ENCODE measurements at places on chromosomes 13 and 19. TPM values are rescaled to one million over a fixed set of nuclear protein-coding genes. Genes with fewer than 3 reads are reported as not detected.

DNA sequence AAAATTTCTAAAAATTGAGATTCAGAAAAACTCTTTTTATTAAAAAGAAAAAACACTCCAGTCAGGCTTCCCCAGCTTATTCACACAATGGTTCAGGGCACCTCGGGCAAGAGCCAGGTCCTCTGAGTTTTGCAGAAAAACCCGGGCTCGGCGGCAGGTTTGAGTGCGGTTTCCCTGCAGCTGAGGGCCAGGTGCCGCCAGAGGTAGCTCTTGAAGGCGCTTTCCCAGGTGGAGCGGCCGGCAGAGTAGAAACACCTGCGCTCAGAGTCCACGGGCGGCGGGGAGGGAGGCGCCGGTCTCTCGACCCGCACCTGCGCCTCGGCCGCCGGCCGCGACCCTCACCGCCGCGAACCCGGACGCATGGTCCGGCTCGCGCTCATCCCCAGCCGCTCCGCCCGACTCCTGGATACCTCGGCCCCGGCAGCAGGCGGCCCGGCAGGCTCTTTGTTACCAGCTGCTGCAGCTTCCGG is 444 bp downstream of the PROSER1 start:
- no peak for DNase-seq

The CCNA1 gene
- 0.70 TPM for polyA plus RNA-seq

- DNase-seq = no peak
Measured at GRCh38 chr13:50714891-50715290, 128.6 kb downstream of the DLEU7 start.

DNA sequence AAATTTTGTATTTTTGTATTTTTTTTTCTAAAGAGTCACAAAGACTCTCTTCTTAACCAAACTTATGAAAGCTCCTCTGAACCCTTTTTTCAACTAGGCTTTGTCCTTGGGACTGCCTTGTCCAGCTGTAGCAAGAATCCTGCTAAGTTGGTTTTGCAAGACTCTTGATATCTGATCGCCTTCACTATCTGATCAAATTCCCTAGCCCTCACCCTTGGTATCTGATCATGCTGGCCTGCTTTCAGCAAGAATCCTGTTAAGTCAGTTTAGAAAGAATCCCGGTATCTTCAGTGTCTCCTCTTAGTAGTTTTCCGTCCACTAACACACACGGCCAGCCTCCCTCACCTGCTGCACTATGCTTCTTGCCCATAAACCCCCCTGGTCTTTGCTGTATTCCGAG is 1.9 kb upstream of the SIGLEC5 start:
- no peak for DNase-seq

The ZNF560 gene
- polyA plus RNA-seq = 0.38 TPM
